NCI-H1048 (cell line): ENCODE measurements at places on chromosomes 11 and 22.

GRCh38 chr22:36966851-36967540 lies 52.3 kb downstream of the TST start:
- DNase-seq, result no peak

- DNase-seq, result no peak
Observed at GRCh38 chr11:132237781-132238180, 867.4 kb downstream of the NTM start.

DNA sequence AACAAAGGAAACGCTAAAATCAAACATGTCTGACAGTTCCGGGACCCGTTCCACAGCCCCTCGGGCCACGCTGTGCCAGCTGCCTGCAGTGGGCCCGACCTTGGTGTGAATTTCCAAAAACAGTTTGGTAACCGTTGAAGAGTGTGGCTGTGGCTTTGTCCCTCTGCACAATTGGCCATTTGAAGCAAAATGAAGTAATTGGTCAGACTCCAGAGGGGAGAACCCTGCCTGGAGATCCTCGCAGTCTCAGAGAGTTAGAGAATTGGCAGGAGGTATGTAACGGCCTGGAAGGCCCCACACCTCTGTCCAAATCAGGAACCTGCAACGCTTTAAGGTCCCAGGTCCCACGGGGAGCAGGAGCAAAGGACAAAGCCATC lies 26.3 kb downstream of the TRMU start:
- DNase-seq, result no peak

GRCh38 chr22:33149611-33150010 lies 91.4 kb upstream of the SYN3 start:
- no peak for DNase-seq

- DNase-seq, result no peak
Observed at GRCh38 chr11:19814421-19814820, 101.8 kb downstream of the NAV2 start.

DNA sequence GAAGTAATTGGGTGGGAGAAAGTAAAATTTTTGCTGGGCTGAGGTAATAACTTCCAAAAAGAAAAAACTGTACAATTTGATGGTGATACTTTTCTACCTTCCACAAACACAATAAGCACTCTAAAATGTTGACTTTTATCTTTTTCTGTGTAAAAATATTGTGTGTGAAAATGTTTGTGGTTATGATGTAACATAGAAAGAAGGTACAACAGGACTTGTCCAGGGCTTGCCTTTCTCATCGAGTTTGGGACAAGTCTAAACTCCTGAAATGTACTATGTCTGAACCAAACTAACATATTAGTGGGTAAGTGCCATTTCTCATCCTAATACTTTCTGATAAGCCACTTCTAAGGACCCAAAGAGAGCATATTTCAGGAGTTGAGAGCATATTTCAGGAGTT lies 174.2 kb upstream of the PDGFD start:
- DNase-seq, result no peak

- no peak for DNase-seq
Observed at GRCh38 chr11:126701520-126701897, 299.1 kb downstream of the KIRREL3 start.

DNA sequence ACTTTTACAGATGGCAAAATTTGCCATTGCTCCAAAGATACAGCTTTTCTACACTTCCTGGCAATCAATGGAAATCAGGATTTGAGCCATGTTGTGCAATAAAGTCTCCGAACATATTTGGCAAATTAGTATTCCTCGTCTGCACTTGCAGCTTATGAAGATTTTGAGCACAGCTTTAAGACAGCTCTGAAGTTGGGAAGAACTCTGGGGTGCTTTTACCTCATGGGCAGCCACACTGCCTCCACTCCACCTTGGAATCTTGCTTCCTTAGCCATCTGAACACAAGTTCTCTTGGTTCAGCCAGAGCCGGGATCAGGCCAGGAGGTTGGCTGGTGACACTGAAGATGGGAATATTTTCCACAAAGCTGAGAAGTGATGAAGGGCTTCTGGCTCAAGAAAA lies 191.2 kb downstream of the CWF19L2 start:
- no peak for DNase-seq

GRCh38 chr22:23305922-23306374 lies 125.6 kb downstream of the BCR start:
- DNase-seq, result no peak

GRCh38 chr22:25366876-25367466 lies 147.5 kb downstream of the CRYBB2 start:
- DNase-seq, result no peak

DNA sequence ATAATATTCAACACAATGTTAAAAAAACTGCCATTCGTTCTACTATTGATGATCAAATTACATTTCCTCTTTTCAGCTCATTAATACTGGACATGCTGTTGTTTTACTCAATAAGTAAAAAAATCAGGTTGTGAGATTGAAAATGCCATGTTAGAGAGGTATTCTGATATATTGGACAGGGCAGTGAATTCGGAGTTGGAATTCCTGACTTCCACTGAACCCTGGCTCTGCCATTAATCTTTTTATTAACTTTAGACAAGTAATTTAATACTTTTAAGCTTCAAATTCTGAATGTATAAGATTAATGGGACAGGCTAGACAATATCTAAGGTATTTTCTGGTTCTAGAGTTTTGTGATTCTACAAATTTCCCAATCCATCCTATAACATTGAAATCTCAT lies 12.2 kb upstream of the NOX4 start:
- no peak for DNase-seq

DNA sequence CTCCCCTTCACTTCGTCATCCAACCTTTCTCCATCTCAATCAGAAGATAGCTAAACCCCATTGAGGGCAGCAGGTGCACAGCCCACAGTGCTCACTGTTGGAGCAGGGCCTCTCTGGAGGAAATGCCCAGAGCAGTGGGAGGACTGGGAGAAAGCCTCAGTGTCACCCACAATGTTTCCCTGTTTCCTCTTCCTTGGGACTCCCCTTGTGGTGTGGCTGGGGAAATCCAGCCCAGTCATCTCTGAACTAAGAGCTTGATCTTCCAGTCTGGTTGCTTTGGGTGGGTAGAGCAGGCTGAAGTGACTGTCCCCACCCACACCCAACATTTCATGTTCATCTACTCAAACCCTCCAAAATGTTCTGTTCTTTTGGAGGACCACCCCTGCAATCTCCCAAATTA lies 29.8 kb upstream of the EED start:
- no peak for DNase-seq

GRCh38 chr11:96841792-96842191 lies 452.0 kb downstream of the JRKL start:
- DNase-seq, result no peak

- DNase-seq, result no peak
Observed at GRCh38 chr11:43736502-43737200, 56.1 kb downstream of the HSD17B12 start.

- DNase-seq, result no peak
Observed at GRCh38 chr22:39253435-39254070, 8.8 kb upstream of the PDGFB start.

DNA sequence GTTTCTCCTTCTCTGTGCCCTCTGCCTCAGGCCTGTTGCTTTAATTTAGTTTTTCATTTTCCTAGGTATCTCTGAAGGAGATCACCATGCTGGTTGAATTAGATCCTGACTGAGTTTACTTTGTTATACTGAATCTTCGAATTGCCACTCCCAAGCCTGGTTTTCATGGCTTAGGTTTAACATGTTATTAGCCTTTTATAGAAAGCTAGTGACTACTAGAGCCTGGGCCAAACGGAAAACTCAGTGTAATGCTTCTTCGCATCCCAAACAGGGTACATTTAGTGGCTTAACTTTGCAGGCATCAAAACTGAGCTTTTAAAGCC lies 3.6 kb downstream of the CRKL start:
- DNase-seq, result no peak

DNA sequence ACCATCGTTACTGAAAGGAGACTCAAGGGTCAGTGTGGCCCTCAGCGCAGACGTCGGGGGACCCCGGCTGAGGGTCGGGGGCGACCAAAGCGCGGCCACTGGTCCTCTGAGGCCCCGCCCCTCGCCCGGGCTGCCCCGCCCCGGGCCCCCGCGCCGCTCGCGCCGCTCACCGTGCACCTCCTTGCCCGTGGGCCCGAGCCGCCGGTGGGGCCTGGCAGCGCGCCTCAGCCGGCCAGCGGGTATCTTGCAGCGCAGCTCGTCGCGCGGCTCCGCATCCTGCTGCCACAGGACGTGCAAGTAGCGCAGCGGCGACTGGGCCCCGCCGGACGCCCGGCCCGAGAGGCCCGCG lies 419 bp downstream of the ANKRD54 start:
- no peak for DNase-seq

DNA sequence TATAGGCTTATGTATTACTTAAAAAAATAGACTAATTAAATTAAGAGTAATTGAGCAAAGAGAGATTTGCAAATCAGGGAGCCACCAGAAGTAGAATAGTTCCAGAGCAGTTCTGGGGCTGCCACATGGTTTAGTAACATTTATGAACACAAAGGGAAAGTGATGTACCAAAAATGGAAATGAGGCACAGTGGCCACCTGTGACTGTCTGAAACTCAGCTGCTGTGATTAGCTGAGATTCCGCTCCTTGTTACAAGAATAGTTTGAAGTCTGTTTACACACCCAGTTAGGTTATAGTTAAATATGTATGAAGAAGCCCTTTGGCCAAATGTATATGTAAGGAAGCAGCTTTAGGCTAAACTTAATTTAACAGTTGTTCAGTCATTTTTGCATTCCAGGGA lies 901.5 kb upstream of the CHORDC1 start:
- DNase-seq, result no peak

- DNase-seq, result no peak
Observed at GRCh38 chr11:19660076-19660475, 52.6 kb upstream of the NAV2 start.

DNA sequence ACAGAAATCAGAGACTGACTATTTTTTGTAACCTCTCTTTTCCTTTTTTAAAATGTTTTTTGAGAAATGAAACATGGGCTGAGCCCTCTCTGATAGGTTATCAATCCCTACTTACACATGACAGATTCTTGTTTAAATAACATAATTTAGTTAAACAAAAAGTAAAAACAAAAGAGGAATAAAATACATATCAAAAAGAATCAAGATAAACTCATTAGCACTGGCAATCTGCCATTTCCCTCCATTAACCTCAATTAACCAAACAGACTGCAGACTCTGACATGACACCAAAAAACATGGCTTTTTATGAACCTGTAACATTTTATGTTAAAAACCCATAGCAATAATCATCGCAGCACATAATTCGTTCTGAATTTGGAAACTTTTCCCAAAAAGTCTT lies 284.4 kb upstream of the MTNR1B start:
- DNase-seq, result no peak

- DNase-seq, result no peak
Observed at GRCh38 chr11:114174712-114175495, 115.4 kb downstream of the ZBTB16 start.

DNA sequence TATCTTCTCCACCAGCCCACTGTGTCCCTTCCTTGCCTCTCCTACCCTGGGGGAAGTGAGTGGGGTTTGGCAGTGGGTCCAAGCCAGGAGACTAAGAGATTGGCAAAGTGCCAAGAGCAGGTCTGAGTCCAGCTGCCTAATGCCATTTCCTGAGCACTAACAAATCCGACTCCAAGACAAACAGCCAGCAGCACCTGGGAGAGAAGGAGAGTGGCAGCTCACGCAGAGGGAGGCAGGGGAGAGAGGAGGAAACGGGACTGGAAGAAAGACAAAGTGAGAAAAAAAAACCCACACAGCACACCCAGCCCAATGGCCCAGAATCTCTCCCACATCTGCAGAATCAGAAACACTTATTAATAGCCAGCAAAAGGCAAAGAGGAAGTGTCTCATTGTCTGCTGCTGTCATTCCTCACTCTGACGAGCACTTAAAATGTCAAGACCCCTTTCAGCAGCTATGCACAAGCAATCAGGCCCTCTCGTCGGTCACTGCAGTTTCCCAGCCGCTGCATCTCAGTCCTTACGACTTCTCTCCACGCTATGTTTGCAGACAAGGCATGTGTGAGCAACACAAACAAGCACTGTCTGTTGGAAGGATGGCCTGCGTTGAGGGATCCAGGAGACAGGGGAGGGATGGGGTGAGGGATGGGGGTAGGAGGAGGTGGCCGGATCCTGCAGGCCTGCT lies 558.4 kb upstream of the CADM1 start:
- DNase-seq, result no peak

GRCh38 chr22:28125799-28126198 lies 206.7 kb upstream of the PITPNB start:
- DNase-seq, result no peak

GRCh38 chr22:44091021-44091721 lies 67.1 kb downstream of the PARVB start:
- no peak for DNase-seq

DNA sequence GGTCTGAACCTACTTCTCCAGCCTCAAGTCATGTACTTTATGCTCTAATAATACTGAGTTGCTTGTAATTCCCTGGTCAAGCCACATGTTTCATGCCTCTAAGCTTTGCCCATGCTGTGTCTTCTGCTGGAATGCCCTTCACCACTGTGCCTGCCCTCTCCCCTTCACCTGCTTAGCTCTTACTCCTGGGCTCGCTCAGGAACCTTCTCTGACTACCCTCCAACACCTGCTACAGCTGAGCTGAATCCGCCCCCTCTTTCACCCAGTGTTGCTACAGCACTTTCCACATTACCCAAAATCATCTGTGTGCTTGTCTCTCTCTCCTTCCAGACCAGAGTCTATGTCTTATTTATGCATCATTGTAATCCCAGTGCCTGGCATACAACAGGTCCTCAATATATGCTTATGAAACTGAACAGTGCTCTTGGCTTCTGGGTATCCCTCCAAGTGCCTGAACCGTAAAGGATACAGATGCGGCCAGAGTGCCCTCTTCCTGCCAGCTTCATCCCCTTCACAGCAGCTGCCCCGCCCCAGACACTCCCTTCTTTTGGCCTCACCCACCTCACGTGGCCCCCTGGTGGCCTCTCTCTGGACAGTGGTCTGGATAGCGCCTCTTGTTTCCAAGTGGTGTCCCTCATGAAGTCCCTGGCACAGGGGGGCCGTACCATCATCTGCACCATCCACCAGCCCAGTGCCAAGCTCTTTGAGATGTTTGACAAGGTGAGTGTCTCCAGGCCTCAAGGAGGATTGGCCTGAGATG lies 7.1 kb downstream of the ABCG4 start:
- DNase-seq, result no peak

DNA sequence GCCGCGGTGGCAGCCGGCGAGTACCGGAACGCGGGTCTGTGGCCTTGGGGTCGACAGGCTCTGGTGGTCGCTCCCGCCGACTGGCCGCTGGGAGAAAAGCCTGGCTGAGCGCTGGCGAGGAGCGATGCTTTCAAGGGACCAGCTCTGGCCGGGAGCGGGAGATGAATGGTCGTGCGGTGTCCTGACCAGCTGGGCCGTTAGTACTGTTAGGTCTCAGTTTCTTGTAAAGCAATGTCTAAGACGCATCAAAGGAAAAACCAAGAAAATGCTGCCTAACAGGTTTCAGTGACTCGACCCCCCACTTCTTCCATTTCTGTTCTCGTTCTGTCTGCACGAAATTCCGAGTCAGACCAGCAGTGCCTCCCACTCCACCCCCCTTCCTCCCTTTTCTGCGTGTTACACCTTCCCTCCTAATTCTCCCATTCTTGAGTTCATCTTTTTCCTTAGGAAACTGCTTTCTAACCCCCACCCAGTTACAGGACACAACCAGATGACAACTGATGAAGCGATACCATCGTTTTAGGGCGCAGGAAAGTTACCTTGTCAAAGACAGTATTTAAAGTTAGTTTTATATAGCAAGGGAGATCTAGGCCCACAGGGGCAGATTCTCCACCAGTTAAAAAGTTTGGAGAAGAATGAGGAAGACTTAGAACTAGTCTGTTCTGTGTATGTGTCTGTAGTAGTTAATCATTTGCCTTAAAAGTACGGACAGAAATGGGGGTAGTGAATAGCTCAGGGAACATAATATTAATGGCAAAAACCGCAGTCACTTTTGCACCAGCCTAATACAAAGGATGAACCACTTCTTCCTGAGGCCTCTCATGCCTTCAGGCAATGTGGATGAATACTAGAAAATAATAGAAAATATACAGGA lies 1.0 kb downstream of the CUL5 start:
- DNase-seq, result no peak
